ENCODE measurements at places on chromosomes 5 and 9. TPM values are rescaled to one million over a fixed set of nuclear protein-coding genes. Genes with fewer than 3 reads are reported as not detected.

GRCh38 chr5:40746703-40747102, 9.1 kb downstream of the TTC33 start:
- DNase-seq: no peak

DNA sequence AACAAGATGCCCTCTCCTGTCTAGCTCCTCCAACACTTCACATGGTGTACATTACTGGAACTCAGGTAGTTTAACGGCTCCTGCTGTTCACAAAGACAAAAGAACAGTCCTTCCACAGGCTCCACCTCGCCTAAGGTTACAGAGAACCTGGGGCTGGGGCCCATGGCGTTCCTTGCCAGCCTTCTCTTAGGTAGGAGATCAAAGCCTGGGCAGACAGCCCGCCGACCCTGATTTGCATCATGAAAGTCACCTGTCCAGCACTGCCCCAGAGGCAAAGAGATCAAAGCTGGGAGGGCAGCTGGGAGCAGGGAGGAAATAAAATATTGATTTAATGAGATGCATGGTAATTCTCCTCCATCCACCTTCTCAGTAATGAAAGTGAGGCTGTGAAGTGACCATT, 115.0 kb upstream of the SLIT3 start:
- no peak for DNase-seq

DNA sequence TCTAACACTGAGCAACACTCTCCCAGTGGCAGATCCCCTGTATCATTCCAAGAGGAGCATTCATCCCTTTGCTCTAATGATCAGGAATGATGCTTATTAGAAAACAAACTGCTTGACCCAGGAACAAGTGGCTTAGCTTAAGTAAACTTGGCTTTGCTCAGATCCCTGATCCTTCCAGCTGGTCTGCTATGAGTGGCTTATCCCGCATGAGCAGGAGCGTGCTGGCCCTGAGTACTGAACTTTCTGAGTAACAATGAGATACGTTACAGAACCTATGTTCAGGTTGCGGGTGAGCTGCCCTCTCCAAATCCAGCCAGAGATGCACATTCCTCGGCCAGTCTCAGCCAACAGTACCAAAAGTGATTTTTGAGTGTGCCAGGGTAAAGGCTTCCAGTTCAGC, 29.7 kb downstream of the GABRP start:
- DNase-seq: no peak

RNF183 gene
- not detected for total RNA-seq

DIPK1B gene
- total RNA-seq: 6.3 TPM

All from esophagus squamous epithelium (tissue), 5 donors.